ENCODE measurements at places on chromosomes 5 and 9.

DNA sequence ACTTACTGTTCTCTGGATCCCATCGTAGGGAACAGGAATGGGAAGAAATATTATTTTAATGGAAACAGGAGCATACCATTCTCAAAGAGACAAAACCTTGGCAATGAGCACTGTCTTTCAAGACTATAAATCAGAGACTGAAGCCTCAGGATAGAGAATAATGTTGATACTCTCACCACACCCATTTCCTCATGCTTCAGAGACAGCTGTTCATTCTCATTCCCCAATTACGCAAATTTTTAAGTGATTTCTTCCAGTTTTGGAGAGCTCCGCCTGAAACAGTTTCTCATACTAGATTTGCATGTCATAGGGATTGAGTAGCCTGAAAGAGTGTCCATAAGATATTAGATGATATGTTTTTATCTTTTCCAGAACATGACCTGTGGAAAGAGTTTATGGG, 290.5 kb upstream of the RASA1 start:
- no peak for DNase-seq

DNA sequence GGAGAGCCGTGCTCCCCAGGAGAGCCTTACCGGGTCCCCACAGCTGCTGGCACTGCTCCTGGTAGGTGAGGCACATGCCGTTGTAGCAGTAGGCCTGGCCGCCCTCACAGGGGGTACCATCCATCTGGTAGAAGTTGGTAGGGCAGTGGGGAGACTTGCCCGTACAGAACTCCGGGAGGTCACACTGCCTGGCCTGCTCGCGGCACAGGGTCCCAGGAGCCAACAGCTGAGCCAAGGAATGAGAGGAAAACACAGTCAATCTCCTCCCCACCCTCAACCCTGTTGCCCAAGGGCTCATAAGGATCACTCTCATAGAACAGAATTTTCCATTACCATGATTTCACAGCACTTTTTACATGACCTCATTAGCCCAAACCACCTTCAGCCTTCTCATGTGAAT, 36.9 kb downstream of the NIPAL4 start:
- DNase-seq, result no peak

DNA sequence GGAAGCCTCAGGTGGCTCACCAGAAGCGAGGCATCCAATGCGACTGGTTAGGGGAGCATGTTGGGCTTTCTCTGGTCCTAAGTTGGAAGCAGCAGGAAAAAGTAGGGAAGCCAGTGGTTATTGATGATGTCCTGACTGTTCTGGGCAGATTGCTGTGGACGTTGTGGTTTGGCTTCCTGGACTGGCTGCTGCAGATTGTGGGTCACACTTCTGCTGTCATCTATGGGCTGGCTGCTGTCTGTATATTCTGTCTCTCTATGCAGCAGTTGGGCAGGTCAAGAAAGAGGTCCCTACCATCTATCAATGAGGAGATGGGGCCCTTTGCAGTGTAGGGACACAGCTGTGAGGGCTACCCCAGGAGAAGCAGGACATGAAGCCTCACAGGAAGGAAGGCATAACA, 13.5 kb upstream of the MARCHF6 start:
- no peak for DNase-seq

DNA sequence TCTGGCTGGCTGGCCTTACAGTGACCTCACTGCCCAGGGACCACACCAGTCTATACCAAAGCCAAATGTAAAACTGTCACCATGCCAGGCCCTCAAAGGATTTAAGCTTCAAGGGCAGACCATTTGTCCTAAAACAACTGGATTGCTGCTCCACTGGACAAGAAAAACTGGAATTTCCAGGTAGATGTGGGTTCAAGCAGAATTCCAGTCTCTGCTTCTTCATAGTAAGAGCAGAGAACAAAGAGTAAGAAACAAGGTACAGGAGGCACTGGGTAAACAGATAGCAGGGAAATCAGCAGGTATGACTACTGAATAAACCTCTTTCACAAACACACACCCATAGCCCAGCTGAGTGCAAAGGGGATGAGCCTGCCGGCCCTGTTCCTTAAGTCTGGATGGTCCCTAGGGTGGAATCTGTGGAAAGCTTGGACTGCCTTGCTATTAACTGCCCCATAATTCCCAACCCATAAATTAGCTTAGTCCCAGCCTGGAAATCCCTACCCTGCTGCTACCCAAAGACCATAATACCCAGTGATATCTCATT, 5.5 kb downstream of the B4GALT1 start:
- no peak for DNase-seq

DNA sequence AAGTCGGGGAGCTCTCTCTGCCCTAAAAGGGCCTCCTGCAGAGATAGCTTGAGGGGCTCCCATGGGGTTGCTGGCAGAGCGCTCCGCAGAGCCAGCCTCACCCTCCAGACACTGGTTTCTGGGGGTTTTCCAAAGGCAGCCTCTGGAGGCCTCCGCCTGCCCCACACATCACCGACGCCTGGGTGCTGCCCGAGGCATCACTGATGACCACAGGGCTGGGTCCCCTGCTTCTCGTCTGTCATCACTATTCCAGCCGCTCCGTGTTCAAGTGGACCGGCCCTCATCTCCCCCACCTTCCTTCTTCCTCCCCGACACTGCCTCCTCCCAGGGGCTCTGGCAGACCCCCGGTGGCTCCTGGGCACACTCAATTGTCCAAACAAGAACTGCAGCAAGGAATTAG, 64.1 kb upstream of the IRX4 start:
- no peak for DNase-seq

DNA sequence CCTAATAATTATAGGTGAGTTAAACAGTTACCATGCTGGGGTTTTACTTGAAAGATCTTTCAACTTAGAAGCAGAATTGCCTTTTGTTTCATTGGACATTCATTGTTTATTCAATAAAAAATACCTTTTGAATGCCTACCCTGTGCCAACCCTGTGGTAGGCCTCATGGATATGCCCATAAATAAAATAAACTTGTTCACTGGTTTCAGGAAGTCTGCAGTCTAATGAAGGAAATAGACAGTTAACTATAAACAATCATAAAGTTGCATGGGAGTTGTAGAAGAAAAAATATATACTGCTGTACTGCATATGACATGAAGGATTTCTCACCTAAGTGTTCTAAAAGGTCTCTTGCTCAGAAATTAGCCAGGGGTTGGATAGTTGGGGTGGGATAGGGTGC, 5.3 kb upstream of the GPR21 start:
- DNase-seq, result no peak

- DNase-seq, result no peak
Measured at GRCh38 chr9:114303977-114304376, 18.9 kb upstream of the ORM1 start.

GRCh38 chr5:155069961-155070360, 56.4 kb downstream of the KIF4B start:
- DNase-seq, result no peak

GRCh38 chr5:56685503-56686217, 129.7 kb upstream of the MAP3K1 start:
- no peak for DNase-seq
